Dorsolateral prefrontal cortex (tissue), 122 donors: ENCODE measurements at places on chromosomes 12 and 14.

- no peak for DNase-seq
Measured at GRCh38 chr12:90152897-90153624, 444.4 kb upstream of the ATP2B1 start.

GRCh38 chr14:77570706-77571268 lies 45.6 kb downstream of the SPTLC2 start:
- DNase-seq, result no peak

DNA sequence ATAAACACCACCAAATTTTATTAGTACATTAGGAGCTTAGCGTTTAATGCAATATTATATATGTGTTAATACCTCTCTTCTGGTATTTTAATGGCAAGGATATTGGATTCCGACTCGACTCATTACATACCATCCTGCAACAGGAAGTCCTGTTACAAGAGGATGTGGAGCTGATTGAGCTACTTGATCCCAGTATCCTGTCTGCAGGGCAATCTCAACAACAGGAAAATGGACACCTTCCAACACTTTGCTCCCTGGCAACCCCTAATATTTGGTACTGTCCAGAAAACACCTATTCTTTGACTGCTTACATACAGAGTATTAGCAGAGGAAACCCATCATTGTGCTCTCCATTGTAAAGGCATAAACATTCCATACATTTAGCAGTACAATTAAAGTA lies 45.2 kb downstream of the VEZT start:
- no peak for DNase-seq

DNA sequence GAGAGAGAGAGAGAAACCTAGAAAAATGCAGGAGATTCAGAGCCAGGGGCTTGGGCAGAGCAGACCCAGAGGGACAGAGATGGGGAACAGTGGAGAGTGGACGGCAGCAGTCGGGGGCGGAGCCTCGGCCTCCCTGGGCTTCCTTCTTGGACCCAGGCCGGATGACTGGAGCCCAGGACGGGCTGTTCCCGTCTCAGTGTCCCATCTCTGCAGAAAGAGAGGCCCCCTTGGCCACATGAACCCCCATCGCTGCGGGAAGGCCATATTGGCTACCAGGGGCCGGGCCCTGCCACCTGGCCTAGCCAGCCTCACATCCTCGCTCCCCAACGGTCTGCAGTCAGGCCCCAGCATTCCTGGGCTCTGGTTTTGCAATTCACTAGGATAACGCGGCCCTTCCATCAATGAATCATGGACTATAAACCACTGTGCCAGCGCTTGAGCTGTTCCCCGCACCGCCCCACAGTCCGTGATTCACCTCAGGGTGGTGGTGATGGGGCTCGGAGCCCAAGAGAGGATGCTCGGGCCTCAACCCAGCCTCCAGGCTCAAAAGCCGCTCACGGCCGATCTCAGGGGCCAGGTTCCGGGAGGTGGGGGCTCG lies 116.5 kb downstream of the RFLNA start:
- no peak for DNase-seq

DNA sequence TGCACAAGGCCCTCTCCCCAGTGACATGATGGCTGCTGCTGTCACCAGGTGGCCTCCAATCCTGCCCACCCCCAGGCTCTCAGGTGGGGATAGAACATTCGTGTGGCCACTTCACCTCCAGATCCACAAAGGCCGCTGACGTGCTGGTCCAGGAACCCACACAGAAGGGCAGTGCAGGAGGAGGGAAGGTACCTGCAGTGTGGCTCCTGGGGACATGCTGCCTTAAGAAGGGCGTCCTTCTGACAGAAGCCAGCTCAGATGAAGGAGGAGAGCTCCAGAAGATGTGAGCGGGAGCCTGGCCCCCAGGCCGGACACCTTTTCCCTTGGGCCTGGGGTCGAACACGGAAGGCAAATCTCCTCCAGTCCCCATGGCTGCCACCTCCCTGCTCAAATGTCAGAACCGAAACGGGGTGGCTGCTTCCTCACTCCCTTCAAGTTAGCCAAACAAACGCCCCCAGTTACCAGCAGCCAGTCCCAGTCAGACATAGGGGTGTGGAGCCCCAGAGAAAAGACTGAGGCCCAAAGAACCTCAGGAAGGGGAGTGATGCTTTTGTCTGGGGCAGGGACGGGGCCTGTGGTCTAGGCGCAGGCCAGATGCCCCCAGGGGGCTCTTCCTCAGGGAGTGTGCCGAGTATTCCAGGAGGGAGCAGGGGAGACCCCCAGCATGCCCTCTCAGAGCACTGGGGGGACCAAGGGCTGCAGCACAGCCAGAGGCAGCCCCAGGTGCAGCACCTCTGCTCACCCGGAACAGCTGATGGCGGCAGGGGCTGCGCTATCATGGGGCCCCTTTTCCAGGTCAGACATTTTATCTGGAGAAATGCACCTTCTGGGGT lies 155.9 kb downstream of the CALM1 start:
- DNase-seq, result peak; percentile 29

DNA sequence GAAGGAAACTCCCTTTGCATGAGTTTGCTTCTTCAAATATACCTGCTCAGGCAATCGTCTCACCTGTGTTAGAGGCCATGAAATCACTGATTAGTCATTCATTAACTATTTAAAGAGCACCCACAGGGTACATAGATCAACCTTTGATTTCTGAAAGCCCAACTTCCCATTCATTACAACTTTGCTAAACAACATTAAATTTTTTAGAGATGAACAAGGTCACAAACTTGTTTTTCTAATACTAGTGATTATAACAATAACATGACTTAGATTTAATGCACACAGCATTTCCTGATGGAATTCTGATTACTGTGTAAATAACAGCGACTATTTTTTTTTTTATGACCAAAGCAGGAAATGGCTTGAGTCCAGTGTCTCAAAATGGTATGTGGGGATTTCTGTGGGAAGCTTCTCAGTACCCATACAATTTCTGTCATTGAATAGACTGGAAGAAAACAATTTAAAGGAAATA lies 5.4 kb upstream of the ERO1A start:
- no peak for DNase-seq
